ENCODE measurements at places on chromosomes 4 and X.

- DNase-seq: no peak
These were observed 706.4 kb downstream of the SMARCA1 start for GRCh38 chrX:128816919-128817318.

GRCh38 chrX:16695079-16695676, 17.3 kb downstream of the CTPS2 start:
- DNase-seq: peak; percentile 63

GRCh38 chr4:157220371-157220881, at the start of gene GRIA2:
GRIA2 (plus strand) TSS chr4:157220728; CDS start chr4:157221043, 315 bp downstream.
- peak; percentile 60 for DNase-seq

DNA sequence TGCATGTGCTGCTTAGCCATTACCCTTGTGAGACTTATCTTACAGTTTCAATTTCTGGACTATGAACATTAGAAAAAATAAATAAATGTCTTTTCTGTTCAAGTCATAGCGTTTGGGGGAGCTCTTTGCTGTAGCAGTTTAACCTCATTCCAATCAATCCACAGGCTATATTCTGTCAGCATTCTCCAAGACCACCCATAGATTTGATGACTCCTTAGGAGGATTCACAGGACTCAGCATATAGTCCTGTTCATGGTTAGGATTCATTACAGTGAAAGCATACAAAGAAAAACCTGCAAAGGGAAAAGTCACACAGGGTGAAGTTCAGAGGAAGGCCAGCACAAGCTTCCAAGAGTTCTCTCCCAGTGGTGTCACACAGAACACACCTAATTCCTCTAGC, 180.5 kb downstream of the ADAMTS3 start:
- no peak for DNase-seq

DNA sequence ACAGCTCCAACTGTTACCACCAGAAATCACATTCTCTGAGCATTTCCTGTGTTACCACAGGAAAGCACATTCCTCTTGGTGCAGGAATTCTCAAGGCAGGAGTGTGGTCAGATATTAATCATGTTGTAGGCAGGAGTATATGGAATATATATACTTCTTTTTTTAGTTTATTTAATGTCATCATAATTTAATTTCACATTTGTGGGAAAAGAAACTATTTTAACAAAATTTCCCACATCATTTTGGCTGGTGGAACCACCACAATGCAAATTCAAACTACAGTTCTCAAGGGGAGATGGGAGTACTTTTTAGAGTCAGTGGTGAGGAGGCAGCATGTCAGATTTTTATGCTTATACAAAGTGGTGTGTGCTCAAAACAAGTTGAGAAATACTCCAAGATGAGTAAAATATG, 139.0 kb downstream of the ATP10D start:
- peak; percentile 60 for DNase-seq

- DNase-seq: peak; percentile 24
These were observed 167.3 kb upstream of the LEF1 start for GRCh38 chr4:108336076-108336475.

GRCh38 chr4:104989371-104989770, 157.3 kb upstream of the TET2 start:
- no peak for DNase-seq

DNA sequence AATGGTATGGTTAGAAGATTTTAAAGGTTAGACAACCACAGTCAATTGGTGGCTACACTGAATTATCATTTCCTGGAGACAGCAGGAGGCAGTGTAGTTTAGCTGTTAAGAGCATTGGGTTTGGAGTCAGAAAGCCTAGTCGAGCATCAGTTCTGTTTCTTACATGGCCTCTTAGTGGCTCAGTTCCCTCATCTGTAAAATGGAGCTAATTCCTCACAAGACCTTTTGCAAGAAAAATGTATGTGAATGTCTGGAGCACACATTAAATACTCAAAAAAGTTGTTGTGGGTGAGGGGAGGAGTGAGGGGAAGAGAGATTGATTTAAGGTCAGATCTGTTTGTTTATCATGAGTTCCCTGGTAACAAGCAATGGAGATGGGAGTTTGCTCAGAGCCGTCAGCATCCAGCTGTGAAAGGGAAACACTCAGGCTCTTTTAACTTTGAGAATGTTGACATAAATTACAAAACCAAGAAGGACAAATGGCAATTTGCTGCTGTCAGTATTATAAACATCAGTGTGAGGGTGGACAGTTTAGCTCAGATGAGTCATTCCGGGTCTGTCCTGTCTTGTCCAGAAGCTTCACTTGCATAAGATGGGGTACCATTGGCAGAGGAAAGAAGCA, 98.2 kb upstream of the PGRMC2 start:
- DNase-seq: peak; percentile 25

DNA sequence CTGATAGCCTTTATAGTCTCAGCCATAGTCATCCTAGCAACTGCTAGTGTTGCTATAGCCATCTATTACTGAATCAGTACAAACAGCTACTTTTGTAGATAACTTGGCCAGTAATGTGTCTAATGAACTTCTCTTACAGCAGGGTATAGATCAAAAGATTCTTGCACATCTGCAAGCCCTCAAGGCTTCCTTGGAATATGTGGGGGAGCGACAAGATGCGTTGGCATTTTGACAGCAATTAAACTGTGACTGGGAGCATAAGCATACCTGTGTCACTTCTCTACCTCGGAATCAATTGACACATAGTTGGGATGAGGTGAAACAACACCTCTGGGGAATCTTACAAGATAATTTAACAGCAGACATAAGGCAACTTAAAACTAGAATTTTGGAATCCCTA, 87.6 kb downstream of the TMEM144 start:
- DNase-seq: no peak

DNA sequence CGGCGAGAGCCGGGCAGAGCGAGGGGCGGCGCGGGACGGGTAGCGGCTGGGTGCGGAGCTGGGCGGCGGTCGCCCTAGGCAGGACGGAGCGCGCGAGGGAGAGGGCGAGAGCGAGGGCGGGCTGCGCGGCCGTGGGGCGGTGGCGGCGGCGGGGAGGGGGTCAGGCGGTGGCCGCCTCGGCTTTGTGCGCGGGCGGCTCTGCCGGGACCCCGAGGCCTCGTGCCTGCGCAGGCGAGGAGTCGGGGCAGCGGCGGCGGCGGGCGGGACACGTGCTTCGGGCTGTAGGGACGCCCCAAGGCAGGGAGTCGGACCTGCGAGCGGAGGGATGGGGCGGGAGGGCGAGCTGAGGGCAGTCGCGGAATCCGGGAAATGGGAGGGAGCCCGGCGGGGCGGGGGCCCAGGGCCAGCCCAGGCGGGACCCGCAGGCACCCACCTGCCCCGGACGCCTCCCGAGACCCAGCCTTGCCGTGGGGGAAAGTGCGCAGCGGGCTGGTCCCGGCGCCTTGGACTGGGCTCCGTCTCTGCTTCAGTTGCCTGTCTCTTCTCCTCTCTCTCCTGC, 465 bp downstream of the BMPR1B start:
- peak; percentile 16 for DNase-seq

GRCh38 chr4:5888222-5889001, 4.5 kb downstream of the CRMP1 start:
- no peak for DNase-seq

DNA sequence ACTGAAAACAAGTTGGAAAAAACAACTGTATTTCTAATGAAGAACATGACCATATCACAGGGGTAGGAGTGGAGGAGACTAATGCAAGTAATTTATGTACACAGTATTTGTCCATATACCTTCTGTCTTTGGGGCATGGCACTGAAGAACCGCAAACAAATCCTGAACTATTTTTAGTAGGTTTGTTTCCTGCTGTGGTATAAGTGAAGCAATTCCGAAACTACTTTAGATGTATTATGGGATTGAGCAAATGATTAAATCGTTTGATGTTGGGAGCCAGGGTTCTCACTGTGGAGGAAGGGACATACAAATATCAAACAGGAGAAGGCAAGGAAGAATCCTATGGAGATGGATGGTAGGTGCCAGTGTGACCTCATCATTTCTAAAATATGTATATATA, 18.9 kb upstream of the SH3KBP1 start:
- DNase-seq: no peak

DNA sequence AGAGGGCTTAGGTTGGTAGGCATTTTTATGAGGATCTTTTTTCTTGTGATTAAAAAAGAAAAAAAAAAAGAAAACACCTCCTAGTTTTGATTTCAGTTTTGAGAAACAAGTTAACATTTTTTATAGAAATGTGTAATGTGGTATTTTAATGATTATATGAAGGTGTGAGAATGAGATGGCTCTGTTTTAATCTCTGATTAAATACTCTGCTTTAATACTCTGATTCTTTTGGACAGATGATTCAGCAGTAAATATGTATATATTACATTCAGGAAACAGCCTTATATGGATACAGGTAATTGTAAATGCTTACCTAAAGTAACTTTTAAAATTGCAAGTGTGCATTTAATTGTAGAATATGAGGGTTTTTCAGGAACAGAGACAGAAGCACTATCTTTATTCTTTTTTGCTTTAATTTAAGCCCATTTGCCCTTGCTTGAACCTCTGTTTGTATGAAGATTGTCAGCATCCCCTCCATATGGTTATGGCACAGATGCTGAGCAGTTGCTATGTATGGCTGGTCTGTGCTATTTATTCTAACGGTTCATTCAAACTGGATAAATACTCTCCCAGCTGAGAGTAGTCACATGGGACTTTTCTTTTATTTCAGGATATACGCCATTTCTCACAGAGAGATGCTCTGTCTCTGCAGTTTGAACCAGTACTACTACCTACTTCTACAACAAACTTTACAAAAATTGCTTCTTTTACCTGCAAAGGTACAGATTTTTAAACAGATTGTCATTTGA, 101.0 kb upstream of the TLR2 start:
- DNase-seq: no peak

- DNase-seq: no peak
These were observed 4.8 kb upstream of the RELL1 start for GRCh38 chr4:37690976-37691375.

GRCh38 chrX:65406532-65406931, 128.1 kb downstream of the LAS1L start:
- no peak for DNase-seq

- peak; percentile 58 for DNase-seq
These were observed 9.4 kb downstream of the KLF3 start for GRCh38 chr4:38673130-38673978.

- DNase-seq: no peak
These were observed 55.2 kb upstream of the MID1IP1 start for GRCh38 chrX:38746102-38746501.

Data from AG08395 (cell line).